T follicular helper cell (primary cell): ENCODE measurements at places on chromosomes 7 and 10.

GRCh38 chr10:24503461-24504320 lies 220.0 kb downstream of the ARHGAP21 start:
- no peak for DNase-seq

GRCh38 chr10:21292763-21293517 lies 232.5 kb downstream of the SKIDA1 start:
- no peak for DNase-seq

- DNase-seq, result no peak
Measured at GRCh38 chr7:93092757-93093370, 24.9 kb downstream of the SAMD9 start.

DNA sequence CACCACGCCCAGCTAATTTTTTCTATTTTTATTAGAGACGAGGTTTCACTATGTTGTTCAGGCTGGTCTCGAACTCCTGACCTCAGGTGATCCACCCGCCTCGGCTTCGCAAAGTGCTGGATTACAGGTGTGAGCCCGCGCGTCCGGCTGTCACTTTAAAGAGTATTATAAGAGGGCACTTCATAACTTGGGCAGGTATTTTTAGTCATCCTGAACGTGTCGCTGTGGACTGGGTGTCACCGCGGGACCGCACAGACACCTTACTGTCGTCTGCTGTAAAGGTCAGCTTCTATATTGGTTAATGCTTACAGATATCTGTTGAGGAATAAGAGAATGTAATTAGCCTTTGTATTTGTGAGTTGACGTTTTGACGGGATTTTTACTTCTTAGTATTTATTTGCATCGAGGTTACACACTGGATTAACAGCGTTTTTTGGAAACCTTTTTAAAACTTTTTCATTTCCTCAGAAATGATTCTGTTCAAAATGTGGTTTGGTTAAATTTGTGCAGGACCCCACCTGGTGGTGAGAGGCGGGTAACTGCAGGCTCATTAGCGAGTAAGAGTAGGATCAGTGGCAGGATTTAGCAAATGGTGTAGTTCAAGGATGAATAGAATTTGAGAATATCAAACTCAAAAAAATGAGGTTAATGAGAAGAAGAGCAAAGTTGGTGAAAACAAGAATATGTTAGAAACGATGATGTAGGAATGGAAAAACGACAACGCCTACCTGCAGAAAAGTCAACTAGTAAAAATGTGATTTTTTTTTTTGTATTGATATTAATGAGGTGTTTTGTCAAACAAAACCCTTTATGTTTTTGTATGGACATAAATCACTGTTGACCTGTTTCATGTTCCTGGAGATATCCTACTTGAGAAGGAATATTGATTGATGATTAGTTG lies 3.2 kb downstream of the DNAJB6 start:
- peak; percentile 57 for DNase-seq

DNA sequence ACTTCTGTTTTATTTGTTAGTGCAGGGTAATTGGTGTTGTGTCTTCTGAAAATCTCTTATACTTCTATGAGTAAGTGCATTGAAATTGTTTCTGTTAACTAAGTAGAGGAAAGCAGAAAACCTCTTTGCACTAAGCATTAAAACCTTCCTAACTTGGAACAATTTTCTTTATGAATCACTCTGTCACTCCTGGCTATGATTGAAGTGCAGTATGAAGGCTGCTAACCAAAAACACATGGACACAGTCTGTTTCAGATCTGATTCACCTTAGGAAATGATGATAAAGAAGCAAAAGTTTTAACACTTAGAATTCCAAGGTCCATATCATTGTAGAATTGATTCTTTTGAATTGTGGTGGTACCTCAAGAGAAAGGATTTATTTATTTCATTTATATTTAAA lies 41.9 kb downstream of the MET start:
- no peak for DNase-seq

- no peak for DNase-seq
Measured at GRCh38 chr7:150947241-150947745, 30.8 kb downstream of the KCNH2 start.

DNA sequence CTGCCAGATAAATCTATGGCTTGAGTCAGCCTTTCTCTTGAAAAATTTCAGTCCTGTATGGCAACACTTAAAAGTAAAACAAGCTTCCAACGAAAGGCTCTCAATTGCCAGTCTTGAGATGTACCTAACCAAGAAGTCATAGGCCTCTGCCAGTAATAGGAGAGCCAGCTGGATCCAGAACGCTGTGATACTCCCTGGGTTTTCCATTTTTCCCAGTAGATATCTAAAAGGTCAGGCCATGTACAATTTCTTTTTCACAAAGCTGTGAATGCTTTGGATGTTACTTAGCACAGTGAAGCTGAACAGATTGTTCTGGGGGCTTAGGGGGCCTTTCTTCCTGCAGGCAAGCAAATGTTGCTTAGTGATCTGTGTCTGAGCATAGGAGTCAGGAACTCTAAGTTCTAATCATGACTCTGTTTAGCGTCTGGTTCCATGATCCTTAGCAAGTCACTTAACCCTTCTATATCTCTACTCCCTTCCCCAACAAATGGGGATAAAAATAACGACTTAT lies 86.5 kb downstream of the ARMH3 start:
- DNase-seq, result no peak

DNA sequence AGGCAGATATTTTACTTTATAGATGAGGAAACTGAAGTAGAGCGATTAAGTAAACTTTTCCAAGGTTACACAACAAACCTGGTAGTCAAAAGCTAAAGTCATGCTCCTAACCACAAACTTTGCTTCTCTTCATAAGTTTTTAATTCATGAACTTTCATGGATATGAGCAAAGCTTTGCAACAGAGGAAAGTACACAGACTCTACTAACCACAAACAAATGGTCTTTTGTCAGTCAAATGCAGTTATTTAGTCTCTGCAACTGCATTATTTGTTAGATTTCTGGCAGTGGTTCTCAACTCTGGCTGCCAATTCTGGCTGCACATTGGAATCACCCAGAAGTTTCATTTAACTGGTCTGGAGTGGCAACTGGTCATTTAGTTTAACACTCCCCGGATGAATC lies 140.6 kb upstream of the TMEM168 start:
- no peak for DNase-seq

DNA sequence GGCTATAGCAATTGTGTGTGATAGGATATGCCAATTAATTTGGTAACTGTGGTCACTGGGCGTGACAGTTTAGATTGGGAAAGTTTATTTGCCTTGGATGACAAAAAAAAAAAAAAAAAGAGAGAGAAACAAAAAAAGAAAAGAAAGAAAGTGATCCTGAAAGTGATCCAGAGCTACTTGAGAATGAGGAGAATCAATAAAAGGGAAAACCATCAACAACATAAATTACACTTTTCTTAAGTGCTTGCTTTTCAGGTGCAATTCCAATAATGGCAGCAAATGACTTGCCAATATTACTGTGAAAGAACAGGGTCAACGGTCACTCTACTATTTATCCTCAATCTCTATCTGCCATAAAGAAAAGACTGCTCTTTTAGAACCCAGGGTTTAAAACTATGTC lies 191.8 kb upstream of the SEMA3C start:
- DNase-seq, result no peak

DNA sequence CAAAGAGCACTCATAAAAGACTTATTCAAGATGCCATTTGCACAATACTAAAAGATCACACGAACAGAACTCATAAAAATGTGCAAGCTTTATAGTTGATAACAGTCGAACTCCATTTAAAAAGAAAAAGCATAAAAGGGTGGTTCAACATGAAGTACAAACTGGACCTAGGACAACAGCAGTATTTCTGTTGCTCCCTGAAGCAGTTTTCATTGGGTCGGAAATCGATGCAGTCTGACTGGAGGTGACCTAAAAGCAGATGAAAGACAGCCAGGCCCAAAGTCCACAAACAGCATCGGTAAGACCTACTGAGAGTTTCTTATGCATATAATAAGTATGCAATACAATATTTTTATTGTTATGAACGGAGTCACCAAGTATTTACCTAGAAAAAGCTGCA lies 23.9 kb downstream of the FAM171A1 start:
- no peak for DNase-seq

GRCh38 chr10:22795546-22795945 lies 81.2 kb upstream of the PIP4K2A start:
- no peak for DNase-seq

DNA sequence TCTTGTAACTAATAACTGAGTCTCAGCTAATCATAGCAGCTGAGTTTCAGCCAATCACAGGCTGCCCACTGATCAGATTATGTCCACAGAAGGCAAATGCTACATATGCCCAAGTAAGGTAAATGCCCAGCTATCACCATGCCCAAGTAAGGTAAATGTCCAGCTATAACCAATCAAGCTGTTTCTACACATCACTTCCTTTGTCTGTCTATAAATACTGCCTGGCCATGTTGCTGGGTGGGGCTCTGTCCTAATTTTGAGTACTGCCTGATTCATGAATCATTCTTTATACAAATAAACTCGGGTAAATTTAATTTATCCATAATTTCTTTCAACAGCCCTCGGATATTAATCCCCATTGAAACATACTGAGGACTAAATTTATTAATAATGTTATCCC lies 312.4 kb downstream of the CACNA2D1 start:
- DNase-seq, result no peak

DNA sequence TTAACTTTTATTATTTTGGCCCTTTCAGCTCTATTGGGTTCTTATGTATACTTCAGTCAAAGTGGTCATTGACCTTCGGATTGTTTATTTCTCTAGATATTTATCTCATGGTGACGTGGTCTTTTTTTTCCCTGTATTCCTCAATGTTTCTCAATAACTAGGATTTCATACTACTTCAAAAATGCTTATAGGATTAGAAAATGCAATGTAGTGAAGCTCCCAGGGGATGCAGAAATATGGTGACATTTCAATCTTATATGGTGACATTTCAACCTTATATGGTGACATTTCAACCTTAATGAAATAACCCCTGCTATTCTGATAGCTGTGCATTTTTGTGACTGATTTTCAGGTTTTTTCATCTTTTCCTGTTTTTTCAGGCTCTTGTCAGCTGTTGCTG lies 51.4 kb downstream of the CHRM2 start:
- DNase-seq, result no peak

GRCh38 chr10:14397066-14397465 lies 66.3 kb upstream of the FRMD4A start:
- DNase-seq, result no peak

DNA sequence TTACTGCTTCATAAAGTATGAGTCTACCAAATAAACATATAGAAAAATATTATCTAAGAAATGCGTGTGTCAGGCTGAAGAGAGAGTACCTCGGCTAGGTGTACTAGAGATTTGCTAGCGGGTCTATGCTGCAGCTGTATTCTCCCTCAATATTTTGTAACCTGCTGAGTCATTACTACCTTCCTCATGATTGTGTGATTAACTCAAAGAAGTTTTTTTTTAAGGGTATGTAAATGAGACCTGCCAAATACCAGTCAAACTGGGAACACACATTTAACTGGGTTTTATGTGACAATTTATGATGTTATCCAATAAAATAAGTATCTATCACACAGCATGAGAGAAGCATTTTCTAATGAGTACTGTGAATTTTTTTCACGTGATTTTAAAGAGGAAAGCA lies 180.4 kb downstream of the RNF133 start:
- DNase-seq, result no peak

- DNase-seq, result no peak
Measured at GRCh38 chr10:77513220-77513619, 124.4 kb downstream of the KCNMA1 start.

DNA sequence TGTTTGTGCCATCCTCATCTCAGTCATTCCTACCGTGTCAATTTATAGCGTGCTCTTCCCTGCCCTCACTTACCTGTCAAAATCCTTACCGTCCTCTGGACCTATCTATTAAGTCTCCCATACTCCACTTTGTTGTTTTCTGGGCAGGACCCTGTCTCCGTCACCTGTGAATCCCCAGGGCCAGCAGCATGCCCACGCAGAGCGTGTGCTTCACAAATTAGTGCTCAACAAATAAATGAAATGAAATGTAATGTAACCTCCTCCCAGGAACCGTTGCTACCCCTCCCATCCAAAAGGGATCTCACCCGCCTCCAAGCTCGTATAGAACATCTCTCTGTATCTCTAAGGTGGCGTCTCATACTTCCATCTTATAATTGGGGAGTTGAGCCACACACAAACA lies 589.9 kb upstream of the MGMT start:
- no peak for DNase-seq

GRCh38 chr7:26944501-26945358 lies 80.3 kb upstream of the SKAP2 start:
- no peak for DNase-seq

- DNase-seq, result no peak
Measured at GRCh38 chr7:7851381-7851780, 117.2 kb upstream of the GLCCI1 start.

- peak; percentile 38 for DNase-seq
Measured at GRCh38 chr7:140517546-140518369, 38.5 kb upstream of the MKRN1 start.

- no peak for DNase-seq
Measured at GRCh38 chr7:41637049-41637448, 65.8 kb downstream of the INHBA start.

DNA sequence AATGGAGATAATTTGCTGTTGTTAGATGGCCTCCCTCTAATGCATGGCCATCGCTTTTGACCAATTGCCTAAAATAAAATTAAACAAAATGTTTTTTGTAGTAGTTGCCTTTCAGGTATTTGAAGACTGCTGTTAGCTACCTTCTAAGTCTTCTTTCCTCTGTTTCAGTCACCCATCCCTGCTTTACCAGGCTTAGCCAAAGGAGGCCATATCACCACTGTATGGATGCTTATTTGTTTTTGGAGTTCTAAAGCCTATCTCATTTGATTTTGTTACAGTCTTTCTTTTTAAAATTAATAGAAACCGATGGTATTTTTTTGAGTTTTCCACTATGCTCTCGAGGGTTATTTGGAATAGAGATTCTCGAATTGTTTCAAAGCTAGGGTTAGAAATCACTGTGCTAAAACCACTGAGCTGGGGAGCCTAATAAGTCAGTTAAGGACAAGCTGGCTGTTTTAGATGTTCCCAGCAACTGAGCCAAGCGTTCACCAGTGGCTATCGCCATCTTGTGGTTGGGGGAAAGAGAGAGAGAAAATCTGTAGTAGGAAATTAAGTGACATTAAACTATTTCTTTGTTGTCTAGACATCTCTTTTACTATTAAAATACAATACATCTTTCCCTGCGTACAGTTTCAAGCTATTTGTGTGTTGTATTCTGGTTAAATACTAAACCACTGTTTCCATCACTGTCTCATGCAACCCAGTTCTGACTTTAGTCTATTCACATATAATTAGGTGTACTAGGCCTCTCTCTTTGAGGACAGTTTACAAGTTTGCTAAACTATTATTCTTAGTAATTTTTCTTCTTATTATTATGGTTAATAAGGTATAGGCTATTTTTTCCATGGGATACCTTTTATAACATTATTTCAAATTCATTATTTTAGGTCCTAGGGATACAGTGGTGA lies 52.2 kb downstream of the GPR158 start:
- DNase-seq, result no peak

- no peak for DNase-seq
Measured at GRCh38 chr10:104910712-104911111, 269.6 kb downstream of the SORCS3 start.

DNA sequence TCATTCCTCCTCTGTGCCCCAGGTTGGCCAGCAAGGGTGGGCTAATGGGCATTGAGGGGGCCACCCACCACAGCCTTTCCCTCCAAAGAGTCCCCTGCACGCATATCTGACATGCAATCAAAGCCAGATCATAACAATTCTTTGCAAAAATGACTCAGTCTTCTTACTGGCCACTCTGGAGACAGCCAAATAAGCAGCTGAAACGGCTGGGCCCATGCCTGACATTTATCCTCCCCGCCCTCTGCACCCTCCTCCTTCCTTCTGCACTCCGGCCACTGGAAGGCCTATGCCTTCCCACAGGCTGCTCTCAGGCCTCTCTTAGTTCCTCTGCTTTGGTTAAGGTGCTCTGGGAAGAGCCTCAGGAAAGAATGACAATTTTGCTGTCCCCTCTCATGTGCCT lies 29.2 kb upstream of the NPFFR1 start:
- no peak for DNase-seq

- DNase-seq, result no peak
Measured at GRCh38 chr10:99654390-99655175, 4.7 kb upstream of the ENTPD7 start.
